ENCODE measurements at places on chromosomes 4 and X.

- no peak for DNase-seq
Measured at GRCh38 chrX:7045238-7045955, 102.1 kb upstream of the STS start.

DNA sequence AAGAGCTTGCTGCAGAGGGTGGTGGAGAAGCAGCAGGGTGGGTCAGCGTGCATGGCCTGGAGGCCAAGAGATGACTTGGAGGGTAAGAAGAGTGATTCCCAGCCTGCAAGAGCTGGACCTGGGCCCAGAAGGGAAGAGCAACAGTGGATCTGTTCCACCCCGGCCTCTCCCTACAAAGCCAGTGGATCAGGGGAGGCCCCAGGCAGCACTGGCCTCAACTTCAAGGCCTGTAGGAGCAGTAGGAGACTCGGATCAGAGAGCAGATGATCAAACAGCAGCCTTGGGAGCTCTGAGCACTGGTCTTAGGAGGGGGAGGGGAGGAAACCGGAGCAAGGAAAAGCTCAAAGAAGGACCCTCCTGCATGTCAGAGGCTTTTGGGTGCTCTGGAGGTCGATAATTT, 7.6 kb downstream of the L1CAM start:
- DNase-seq, result no peak

DNA sequence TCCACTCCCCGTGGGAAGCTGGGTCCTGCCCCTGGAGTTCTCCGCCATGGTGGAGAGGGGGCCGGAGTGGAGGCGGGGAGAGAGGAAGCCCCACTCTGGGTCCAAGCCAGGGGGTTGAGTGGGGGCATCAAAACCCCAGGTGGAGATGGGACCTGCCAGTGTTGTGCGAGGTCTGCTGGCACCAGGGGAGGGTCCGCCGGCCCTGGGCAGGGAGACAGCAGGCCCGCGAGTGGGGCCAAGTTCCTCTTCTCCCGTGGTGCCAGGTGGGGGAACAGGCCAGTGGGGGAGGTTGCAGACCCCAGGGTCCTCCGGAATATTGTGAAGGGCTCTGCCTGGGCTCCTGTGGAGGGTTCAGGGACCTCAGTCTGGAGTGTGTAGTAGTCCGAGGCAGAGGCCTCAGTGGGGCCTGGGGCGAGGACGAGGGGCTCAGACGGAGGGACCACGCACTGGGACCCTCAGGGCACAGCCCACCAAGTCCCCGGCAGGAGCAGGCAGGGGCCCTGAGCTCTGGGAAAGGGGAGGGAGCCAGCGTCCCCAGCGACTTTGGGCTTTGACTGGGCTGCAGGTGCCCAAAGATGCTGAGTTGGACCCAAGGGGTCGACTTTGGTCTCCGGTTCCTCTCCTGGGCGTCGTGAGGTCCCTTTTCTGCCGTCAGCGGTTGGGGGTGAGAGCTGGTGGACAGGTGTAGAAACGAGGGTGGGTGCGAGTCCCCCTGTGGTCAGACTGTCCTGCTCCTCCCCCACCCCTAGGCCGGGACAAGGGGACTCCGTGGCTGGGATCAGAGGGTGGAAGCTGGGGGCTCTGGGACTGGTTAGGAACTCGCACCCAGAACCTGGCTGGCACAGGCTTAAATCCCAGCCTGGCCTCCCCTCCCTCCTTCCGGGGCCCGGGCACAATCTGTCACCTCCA, 43.8 kb upstream of the NKX1-1 start:
- no peak for DNase-seq

- no peak for DNase-seq
Measured at GRCh38 chrX:123172869-123173268, 11.2 kb upstream of the GRIA3 start.

- DNase-seq, result no peak
Measured at GRCh38 chr4:76614589-76614988, 179.6 kb downstream of the SHROOM3 start.

- DNase-seq, result no peak
Measured at GRCh38 chrX:109847257-109848187, 114.5 kb upstream of the ACSL4 start.

DNA sequence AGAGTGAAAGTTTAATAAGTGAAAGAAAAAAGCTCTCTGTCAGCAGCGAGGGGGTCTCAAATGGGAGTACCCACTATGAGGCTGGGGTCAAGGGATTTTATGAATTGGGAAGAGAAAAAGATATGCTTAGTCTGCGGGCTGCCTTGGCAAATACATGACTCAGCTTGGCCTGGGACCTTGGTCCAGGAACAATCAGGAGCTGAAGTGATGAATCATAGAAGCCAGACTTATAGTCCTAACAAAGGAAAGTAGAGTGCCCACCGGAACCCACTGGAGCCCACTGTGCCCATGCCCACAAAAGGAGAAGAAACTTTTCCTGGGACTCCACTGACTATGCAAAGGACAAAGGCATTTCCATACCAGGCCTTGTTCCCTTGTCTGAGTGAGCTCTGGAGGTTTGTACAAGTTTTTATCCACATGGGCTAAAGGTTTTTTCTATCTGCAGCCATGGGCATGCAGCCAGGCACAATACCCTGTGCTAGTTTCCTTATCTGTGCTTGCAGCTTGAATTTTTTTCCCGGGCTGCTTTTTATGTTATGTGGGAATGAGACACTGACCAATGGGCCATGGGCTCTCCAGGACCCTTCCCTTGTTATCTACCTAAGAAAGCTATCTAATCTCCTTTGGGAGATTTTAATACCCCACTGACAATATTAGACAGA, 201.7 kb downstream of the FAM133A start:
- no peak for DNase-seq

GRCh38 chr4:54139332-54139731, 39.4 kb downstream of the GSX2 start:
- no peak for DNase-seq

DNA sequence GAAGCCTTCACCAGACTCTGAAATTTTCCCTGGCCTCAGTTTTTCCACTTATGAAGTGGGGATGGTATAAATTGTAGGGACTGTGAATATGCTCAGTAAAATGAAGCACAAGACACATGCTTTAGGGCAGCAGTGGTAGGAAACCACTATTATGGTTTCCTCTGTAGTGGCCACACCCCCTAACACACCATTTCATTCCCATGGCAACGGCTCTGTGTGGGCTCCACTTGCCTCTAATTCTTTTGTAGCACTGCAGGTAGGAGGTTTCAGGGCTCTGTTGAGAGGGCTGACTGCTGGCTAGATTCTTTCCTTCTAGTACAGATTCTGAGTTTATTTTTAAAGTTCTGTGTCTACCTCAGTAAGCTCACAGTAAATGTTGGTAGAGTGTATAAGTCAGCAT, 3.5 kb upstream of the VMA21 start:
- DNase-seq, result peak; percentile 36

- DNase-seq, result peak; percentile 24
Measured at GRCh38 chr4:98261405-98262291, 464 bp downstream of the RAP1GDS1 start.

DNA sequence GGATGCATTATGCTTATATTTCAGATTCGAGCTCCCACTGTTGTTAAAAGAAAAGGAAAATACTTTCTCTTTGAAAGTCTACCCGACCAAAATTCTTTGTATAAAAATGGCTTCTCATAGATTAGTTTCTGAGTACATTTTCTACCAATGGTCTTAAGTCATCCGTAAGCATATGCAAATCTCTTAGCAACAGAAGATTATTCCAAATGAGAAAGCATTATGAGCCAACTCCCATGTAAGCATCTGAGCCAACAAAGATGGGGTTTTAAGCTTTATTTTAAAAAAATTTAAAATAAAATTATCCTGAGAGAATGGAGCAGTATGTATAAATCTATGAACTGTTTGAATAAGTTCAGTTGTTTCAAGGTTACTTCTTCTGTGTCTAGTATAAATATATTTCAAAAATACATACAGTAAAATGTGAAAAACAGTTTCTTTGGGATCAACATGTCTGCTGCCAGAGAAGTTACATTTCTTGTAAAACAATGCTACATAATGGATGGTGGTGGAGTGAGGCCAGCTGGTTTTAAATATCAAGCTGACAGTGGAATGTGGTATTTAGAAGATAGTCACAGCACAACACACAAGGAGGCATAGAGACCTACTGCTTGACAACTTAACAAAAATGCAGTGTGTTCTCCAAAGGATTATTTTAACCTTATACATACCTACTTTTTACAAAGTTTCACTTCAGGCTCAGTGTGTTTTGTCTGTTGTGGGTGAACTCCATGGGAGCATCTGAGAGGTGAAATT, 199.5 kb upstream of the DIPK2B start:
- no peak for DNase-seq

DNA sequence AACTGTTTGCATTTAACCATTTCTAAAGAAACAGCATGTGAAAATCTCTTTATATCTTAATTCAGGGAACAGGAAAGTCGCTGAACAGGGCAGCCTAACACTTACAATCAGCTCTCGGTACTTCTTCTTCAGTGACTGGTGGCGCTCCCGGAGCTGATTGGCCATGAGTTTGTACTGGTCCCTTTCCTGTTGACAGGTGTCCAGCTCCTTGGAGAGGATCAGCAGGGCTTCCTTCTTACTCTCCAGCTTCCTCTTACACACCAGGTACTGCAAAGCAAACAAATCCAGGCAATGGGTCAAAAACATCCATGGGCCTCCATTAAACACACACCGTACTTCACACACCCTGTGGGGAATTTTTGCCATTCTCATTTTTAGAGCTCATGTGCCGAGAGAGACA, 36.4 kb downstream of the CCDC149 start:
- DNase-seq, result no peak

- DNase-seq, result no peak
Measured at GRCh38 chrX:150254909-150255308, 108.2 kb upstream of the MAMLD1 start.

DNA sequence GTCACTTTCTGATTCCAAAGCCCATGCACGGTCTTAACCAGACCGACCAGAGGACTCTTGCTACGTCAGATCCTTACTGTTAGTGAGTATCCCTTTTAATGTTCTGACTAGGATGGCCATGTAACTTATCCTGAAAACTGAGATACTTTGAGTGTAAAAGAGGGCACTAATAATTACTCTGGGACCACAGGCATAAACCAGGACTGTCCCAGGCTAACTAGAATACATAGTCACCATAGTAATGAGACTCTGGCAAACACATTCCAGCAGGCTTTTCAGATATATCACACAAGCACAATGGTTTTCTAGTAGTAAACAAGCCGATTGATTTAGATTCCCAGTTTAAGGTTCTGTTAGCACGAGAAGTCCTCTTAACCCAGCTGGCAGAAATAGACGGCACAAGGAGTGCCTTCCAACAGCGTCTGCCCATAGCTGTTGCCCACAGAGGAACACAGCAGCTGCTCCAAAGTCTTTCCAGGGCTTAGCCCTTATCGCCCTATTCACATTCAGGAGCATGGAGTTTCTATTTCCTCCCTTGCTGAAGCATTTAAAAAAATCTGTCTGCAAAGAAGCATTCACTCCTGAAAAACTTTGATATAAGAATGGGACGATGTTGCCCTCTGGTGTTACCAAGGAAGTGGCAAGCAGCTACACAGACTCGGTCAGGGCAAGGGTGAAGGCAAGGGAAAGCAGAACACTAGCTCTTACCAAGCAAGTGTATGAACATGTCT, 92.4 kb downstream of the CXCL13 start:
- DNase-seq, result no peak

GRCh38 chr4:111283066-111283677, 660.3 kb upstream of the PITX2 start:
- DNase-seq, result no peak

GRCh38 chr4:78648640-78649363, 97.2 kb downstream of the ANXA3 start:
- DNase-seq, result no peak

- DNase-seq, result no peak
Measured at GRCh38 chr4:151641167-151641566, 119.6 kb downstream of the GATB start.

- no peak for DNase-seq
Measured at GRCh38 chr4:139455126-139455538, 1.2 kb downstream of the RAB33B start.

- DNase-seq, result peak; percentile 71
Measured at GRCh38 chrX:11758400-11759171, 549 bp downstream of the MSL3 start.

DNA sequence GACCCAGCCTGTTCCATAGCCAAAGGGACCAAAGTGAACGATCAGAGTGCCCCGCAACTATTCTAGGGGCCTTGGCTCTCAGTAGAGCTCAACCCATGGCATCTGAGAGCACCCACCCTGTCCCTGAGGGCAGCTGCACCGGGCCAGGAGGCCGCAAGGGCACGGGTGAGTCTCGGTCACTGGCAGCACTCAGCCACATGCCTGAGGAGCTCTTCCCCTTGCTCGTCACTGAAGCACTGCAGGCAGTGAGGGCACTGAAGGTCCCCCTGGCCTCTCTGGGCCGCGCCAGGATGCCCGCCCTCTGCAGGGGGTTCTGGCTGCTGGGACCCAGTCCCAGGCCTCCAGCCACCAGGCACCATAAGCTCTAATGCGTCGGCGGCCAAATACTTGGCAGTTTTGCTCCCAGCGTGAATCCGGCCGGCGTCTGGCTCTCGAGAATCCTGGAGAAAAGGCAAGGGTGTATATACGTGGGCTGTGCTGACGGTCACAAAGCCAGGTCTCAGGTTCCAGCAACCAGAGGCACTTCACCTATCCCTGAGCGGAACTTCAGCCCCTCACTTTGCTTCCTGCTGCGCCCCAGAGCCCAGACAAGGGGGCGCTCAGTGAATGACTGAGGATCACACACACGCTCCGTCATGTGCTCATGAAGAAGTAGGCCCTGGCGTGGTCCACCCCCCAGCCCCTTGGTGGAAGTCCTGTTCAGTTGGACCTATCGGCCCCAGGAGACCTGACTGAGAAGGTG, 13.9 kb downstream of the TNIP2 start:
- no peak for DNase-seq

DNA sequence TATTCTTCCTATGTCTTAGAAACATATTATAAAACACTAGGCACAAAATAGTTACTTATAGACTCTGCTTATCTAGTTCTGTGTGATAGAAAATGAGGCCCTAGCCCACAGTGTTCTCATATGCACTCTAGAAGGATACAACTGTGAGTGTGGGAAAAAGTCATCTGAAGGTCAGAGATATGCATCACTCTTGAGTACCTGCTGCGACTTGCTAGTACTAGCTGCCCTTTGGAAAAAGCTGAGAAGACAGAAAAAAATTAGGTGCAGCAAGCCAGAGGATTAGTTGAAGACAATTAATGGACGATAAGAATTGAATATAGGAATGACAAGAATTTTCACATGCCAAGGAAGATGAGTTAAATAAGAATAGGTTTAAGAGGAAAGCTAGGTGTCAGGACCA, 61.3 kb downstream of the MTHFD2L start:
- DNase-seq, result no peak

- DNase-seq, result no peak
Measured at GRCh38 chrX:73940893-73941470, 363.0 kb upstream of the ZCCHC13 start.

DNA sequence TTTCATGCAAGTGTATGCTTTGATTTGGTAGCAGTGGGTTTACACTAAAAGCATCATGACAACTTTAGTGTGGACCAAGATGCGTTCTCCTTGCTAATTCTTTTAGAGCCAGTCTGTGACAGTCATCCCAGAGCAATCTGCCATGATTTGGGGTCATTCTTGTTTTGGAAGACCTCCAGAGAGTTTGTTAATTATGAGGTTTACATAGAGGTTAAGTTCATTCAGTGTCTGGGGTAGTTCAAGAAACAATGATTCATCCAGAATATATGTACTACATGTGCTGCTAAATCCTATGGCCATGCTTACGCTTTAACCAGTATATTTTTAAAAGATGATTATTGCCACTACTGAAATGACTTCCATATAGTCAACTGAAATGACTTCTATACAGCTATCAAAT, 328.5 kb upstream of the AGA start:
- DNase-seq, result no peak

GRCh38 chr4:11623726-11624037, 195.0 kb upstream of the HS3ST1 start:
- DNase-seq, result no peak
